ENCODE measurements at places on chromosomes 3 and 15. TPM values are rescaled to one million over a fixed set of nuclear protein-coding genes. Genes with fewer than 3 reads are reported as not detected.

- no peak for DNase-seq
Observed at GRCh38 chr3:195070336-195070735, 200.6 kb downstream of the XXYLT1 start.

DNA sequence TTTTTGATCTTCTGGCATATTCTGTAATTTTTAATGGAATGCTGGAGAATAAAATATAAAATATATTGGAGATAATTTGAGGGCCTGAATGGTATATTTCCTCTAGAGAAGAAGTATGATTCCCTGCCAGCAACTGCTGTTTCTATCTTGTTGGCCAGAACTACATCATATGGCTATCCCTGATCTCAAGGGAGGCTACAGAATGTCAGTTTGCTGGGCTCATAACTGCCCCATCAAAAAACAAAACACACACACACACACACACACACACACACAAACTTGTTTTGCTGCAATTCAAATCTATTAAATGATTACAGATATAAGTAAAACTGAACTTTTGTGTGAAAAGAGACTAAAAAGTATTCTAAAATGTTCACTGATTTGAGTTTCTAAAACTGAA, 51.0 kb downstream of the RASA2 start:
- no peak for DNase-seq

DNA sequence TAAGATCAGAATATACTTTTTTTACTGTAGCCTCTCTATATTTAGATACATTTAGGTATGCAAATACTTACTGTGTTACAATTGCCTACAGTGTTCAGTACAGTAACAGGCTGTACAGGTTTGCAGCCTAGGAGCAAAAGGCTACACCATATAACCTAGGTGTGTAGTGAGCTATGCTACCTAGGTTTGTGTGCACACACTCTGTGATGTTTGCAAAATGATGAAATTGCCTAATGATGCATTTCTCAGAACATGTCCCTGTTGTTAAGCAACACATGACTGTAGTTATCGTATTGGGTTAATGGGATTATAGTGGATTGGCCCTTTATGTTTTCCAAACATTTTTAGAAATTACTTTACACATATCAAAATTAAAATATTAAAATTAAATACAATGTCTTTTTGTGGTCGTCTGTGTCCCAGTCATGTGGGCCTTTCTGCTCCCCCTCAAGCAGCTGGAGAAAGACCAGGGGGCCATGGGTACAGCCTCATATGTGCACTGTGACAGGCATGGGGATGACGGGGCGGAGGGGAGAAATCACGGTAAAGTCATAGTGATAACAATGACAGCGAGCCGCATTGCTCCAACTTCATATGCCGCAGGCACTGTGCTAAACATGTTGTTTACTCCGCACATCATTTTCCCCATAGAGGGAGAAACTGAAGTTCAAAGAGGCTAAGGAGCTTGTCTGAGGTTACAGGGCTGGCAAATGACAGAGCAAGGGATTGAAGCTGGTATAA, 27.4 kb upstream of the PLA2G4E start:
- DNase-seq, result no peak

DNA sequence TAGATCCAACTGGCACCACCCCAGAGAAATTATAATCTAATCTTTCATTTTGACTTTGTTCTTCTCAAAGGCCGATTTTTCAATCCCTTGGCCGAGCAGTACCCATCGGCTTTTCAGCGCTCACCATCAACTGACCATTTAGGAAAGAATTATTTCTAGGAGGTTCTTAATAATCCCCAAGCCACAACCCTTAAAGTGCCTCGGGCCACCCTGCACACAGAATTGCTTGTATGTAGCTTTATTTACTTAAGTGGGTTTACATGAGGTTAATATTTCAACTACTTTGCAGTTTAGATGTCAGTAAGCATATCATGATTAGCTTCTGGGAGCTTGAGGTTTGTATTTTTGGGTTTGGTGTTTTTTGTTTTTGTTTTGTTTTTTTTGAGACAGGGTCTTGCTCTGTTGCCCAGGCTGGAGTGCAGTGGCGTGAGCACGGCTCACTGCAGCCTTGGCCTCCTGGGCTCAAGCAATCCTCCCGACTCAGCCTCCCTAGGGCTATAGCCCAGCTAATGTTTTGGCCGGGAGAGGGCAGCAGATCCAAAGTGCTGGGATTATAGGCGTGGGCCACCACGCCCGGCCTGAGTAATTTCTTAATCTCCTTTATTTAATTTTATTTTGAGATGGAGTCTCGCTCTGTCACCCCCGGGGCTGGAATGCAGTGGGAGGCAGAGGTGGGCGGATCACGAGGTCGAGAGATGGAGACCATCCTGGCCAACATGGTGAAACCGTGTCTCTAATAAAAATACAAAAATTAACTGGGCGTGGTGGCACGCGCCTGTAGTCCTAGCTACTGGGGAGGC, 801 bp upstream of the CDAN1 start:
- DNase-seq, result peak; percentile 10

- DNase-seq, result no peak
Observed at GRCh38 chr15:58040150-58040549, 25.4 kb downstream of the ALDH1A2 start.

DNA sequence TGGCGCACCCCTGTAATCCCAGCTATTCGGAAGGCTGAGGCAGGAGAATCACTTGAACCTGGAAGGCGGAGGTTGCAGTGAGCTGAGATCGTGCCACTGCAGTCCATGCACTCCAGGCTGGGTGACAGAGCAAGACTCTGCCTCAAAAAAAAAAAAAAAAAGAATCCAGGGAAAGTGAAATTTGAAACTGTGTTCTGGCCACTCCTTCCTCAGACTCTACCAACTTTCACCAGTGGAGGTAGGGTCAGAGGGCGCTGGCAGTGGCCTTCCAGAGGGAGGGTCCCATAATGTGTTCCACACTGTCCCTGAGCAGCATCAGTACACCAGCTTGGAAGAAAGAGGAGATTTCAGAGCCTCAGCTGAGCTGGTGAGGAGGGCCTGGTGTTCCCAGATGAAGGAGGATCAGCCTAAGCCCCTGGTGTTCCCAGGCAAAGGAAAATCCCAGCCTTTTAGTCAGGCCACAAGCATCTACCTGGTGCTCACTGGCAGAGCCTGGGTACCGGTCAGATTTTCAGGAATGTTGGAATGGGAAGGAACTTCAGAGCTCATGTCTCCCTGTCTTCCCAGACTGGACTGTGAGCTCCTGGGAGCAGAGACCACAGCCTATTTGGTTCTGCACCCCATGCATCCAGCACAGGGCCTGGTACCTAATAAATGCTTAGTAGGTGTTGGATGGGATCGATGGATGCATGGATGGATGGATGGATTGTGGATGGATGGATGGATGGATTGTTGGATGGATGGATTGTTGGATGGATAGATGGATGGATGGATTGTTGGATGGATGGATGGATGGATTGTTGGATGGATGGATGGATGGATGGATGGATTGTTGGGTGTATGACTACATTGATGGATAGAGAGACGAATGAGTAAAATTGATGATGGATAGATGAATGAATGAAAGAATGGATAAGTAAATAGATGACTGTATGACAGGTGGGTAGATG, 117.9 kb downstream of the CORO2B start:
- no peak for DNase-seq

DNA sequence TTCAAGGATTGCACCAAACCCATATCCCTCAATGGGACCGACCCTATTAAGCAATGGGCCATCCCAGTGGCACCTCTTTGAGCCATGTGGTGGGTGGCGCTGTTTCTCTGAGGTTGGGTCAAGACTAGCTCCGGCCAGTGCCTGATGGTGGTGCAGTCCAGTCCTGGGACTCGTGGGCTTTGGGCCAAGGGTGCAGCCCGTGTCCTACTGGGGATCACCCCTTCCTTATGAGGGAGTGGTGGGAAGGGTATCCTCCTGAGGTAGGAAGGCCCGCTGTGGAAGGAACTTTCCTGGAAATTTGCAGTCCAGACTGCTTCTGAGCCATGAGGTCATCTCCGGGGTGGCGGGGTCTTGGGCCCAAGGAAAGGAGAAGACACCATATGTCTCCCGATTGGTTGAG, 231.6 kb downstream of the SNRPN start:
- no peak for DNase-seq

GRCh38 chr15:51283026-51283425, 55.4 kb downstream of the CYP19A1 start:
- no peak for DNase-seq

Gene RBP2
- polyA plus RNA-seq, result 0.18 TPM

All from right renal cortex interstitium (tissue), 3 donors.